ENCODE measurements at places on chromosomes 3 and 15.

DNA sequence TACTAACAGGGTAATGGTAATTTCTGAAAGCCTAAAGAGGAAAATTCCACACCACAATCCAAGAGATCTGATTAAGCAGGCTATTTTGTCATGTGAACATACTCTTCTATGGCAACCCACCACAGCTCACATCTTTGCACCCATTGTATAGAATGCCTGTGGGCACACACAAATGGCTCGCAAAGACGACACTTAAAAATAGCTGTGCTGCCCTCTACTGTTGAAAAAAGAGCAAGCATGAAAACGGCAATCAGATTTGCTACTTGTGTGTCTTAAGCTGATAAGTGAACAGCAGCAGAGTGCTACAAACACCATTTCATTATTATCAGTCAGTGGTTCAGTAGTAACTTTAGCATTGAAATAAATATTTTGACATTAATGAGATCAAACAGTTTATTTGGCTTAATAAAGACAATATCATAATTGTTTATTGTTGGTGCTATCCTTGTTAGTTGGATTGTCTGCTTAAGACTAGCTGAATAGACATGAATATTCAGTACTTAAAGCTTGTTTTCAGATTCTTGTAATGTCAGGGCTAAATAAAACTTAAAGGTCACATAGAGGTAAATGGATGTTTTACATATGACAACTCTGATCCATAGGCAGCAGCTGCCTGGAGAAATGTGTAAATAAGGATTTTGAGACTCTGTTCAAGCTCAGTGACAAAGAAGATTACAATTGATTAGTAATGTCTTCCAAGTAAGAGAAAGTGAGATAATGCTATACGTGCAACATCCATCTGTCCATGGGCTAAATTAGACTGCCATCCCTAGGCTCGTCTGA lies 199.1 kb downstream of the LRRN1 start:
- peak; percentile 80 for DNase-seq

GRCh38 chr3:49518016-49518415 lies 36.3 kb upstream of the BSN start:
- no peak for DNase-seq

GRCh38 chr3:58041182-58041825 lies 33.1 kb downstream of the FLNB start:
- no peak for DNase-seq

DNA sequence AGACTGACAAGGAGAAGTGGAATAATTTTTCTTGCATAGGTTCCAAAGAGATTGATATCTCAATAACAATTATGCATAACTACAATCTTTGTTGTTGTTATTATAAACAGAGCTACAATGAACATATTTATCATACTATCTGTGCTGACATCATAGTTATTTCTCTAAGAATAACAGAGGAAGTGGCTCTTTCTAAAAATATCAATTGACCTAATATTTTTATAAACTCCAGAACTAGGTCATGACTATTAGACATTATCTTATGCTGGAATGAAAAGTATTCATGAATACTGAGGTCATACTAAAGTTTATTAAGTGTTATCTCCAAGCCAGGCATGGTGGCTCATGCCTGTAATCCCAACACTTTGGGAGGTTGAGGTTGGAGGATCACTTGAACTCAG lies 114.1 kb downstream of the DCLK3 start:
- DNase-seq, result no peak

DNA sequence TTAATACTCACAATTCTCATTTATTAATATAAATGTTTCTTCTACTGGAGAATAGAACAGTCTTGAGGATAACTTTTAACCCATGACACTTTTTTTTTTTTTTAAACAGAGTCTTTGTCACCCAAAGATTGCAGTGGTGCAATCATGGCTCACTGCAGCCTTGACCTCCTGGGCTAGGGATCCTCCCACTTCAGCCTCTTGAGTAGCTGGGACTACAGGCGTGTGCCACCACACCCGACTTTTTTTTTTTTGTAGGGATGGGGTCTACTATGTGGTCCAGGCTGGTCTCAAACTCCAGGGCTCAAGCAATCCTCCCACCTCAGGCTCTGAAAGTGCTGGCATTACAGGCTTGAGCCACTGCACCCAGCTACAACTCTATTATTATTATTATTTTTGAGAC lies 34.5 kb downstream of the PIK3CB start:
- DNase-seq, result no peak

GRCh38 chr3:33544126-33544525 lies 103.9 kb upstream of the UBP1 start:
- DNase-seq, result no peak

GRCh38 chr3:153163756-153164550 lies 1.9 kb downstream of the RAP2B start:
- peak; percentile 30 for DNase-seq

DNA sequence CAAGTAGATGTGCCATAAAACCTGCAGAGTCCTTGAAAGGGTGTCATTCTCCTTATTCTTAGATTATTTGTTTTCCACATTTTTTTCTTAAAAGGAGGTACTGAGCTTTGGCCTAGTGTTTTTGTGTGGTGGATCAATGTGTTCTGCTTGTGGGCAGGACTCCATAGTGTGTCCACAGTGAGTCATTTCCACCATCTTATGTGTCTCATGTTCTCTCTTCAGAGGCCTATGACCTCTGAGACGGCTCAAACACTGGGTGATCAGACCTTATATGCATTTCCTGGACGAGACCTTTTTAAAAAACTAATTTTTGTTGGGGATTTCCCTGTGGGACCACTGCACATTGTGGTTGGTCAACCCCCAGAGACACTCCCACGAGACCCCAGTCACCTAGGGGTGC lies 93.4 kb downstream of the CHCHD4 start:
- no peak for DNase-seq

DNA sequence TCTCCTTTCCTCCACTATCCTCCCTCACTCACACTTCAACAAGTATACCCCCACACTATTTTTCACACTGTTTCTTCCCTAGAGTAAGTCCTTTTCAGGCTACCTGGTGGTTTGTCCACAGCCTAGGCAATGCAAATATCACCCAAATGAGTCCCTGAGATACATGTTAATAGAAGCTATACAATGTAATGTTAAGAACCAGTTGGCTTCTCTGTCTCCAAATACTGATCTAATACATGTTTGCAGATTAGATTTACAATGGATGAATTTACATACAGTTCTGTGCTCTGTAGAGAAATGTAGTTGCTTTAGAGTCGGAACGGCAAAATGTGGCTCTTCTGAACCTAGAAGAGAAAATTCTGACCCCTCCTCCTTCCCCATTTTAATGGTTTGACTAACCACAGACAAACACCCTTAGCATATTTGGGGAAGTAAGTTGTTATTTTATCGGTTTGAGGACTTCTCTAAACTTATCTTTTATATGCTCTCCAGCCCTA lies 63.6 kb upstream of the MBNL1 start:
- no peak for DNase-seq

- no peak for DNase-seq
Observed at GRCh38 chr3:194095902-194096301, 40.0 kb upstream of the HES1 start.

DNA sequence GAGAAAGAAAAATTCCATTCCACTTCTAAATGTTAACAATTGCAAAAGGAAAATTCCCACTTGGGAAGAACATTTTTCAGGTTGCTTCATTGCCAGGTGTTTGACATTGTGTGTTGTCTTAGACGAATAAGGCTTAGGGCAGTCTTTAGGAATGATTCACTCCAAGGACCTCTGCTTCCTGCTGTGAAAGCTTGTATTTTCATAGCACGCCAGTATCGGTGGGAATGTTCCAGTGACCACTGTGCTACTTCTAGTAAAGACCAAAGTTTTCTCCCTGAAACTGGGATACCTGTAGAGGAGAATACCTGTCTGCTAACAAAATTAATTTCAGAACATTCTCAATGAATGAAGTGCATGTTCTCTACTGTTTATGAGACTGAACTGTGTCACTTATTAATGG lies 64.1 kb downstream of the CDIN1 start:
- no peak for DNase-seq

- no peak for DNase-seq
Observed at GRCh38 chr3:37477711-37478487, 303.5 kb upstream of the LRRFIP2 start.

GRCh38 chr3:42490243-42490642 lies 12.2 kb upstream of the VIPR1 start:
- peak; percentile 88 for DNase-seq

- peak; percentile 37 for DNase-seq
Observed at GRCh38 chr3:142447301-142447851, 461 bp downstream of the XRN1 start.

DNA sequence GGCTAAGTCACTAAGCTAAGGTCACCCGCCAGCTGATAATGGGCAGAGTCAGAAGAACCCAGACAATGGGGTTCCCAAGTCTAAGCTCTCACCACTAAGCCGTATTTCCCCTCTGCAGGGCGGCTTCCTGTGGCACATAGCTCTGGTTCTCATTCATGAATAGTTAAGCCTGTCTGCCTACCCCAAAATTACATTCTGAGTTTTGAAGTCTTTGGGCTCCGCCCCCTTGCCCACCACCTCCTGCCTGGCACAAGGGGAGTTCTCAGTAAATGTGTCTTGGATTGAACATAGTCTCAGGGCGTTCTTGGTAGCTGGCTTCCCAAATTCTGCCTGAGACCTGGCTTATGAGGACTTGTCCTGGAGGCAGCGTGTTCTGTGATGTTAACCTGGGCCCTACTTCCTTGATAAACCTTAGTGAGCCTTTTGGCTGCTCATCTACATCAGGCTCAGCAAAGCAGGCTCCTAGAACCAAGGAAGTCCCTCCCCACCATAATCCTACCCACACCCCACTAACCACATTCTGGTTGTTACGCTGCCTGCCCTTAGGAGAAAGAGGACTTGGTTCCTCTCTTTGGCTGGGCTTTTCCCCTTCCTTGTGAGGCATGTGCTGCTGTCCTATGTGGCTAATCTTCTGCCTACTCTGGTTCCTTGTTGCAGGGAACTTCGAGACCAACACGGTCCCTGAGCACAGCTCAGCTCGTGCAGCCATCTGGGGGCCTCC lies 54.9 kb downstream of the STARD5 start:
- DNase-seq, result no peak

DNA sequence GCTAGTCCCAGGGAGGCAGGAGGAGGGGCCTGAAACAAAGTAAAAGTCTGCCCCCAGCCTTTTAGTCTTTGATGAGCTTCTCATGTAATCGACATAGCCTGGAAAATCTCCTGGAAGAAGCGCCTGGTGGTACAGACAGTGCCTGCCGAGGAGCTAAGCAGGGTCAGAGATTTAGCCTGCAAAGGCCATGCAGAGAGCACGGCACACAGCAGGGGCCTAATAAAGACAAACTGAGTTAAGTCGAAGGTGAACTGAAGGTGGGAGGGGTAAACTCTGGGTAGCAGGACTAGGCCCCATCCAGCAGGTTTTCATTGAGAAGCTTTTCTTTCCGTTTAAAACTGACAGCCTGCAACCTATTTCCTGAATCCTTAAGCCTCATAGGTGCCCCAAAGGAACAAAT lies 115.5 kb upstream of the ABHD17C start:
- DNase-seq, result no peak

GRCh38 chr3:37945807-37946530 lies 44.6 kb upstream of the VILL start:
- DNase-seq, result no peak

GRCh38 chr3:66426135-66426534 lies 74.7 kb downstream of the LRIG1 start:
- no peak for DNase-seq

- peak; percentile 81 for DNase-seq
Observed at GRCh38 chr3:154862265-154862664, 217.9 kb upstream of the MME start.

DNA sequence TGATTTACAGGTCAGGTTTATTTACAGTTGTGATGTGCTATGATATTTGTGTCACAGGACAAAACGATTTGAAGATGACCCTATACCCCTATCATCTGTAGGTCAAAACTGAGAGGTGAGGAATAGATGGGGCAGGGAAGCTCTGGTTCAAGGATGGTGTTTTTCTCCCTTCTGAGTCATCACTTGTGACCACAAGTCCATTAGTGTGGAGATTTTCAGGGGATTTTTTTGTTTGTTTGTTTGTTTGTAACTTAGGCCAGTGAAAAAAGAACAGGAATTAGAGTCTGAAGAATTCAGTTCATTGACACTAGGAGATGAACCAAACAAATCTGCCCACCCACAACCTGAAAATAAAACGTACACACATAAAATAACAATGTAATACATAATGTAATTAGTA lies 62.7 kb upstream of the FAM98B start:
- no peak for DNase-seq

DNA sequence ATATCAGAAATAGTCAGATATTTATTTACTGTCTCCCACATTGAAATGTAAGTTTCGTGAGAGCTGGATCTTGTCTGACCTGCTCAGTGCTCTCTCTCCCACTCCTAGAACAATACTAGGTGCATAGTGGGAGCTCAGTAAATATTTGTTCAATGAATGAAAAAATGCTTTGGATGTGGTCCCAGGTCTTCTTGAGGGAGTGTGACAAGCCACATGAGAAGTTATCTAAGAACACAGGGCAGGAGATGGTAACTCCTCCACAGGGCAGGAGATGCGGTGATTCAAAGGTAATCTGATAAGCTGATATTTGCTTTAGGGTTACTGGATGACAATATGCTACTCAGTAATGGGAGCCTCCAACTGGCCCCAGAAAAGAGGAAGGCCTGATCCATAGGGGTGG lies 25.8 kb upstream of the PLA2G4E start:
- DNase-seq, result no peak

DNA sequence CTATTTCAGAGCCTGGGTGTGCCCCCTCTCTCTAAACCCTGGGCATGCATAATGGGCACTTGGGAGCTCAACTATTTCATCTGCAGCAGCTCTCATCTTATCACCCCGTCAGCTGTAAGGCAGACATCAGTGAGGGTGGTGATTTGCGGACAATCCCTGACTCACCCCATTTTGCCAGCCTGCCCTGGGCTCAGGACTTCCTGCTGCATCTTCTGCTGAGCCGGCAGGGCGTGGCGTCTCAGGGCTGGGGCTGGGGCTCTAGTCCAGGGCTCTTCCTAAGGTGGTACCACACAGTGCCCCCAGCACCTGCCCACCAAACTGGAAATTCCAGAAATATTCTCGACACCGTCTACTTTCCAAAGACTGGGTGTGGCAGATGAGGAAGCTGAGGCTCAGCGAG lies 925 bp upstream of the PSTPIP1 start:
- no peak for DNase-seq

DNA sequence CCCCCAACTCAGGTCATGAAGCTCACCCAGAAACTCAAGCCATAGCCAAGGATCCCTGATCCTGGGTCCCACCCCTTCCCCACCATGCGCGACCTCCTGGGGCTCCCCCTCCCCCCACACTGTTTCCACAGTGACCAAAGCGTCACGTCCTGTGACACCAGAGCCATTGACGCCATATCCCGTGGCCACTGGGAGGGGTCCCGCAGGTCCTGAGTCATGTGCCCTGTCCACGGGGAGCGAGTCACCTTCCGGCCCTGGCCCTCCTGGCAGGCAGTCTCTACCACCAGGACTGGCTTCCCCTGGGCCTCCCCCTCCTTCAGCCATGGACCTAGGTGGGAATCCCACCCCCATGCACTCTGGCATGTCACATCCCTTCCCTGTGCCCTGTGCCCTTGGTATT lies 15.6 kb downstream of the SEMA3F start:
- no peak for DNase-seq

- no peak for DNase-seq
Observed at GRCh38 chr3:29137601-29138000, 143.3 kb upstream of the RBMS3 start.
